Activated T-cell treated with anti-CD3 and anti-CD28 coated beads for 24 hours (primary cell): ENCODE measurements at places on chromosomes 4 and X.

DNA sequence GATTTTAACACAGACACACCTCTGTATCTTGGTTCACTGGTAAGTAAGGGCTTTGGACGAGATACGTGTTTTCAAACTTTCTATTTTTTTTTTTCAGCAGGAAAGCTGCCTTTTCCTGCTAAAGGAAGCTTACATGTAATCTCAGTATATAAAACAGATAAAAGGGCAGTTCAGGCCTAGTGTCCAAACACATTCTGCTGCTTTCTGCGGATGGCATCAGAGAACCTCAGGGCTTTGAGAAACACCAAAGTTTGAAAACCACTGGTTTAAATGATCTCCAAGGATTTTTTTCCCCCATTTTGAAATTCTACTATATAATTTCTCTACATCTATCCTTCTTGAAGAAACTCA lies 76.0 kb downstream of the ZAR1 start:
- no peak for DNase-seq

DNA sequence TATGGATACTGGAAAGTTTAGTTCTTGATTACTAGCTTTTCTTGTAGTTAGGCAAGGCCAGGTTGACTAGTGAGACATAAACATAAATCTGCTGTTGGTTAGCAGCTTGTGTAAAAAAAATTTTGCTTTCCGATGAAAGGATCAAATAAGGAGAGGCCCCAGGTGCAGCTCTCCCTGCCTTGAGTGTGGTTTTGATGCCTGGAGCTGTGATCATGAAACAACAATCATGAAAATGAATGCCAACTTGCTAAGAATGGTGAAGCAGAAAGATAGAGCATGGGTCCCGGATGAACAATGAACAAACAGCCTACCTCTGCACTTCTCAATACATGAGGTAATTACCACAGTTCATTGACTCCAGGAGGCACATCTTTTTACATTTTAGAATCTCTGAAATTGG lies 14.4 kb upstream of the SYP start:
- DNase-seq: no peak

GRCh38 chrX:133646719-133647116 lies 231.4 kb upstream of the GPC4 start:
- DNase-seq: no peak

DNA sequence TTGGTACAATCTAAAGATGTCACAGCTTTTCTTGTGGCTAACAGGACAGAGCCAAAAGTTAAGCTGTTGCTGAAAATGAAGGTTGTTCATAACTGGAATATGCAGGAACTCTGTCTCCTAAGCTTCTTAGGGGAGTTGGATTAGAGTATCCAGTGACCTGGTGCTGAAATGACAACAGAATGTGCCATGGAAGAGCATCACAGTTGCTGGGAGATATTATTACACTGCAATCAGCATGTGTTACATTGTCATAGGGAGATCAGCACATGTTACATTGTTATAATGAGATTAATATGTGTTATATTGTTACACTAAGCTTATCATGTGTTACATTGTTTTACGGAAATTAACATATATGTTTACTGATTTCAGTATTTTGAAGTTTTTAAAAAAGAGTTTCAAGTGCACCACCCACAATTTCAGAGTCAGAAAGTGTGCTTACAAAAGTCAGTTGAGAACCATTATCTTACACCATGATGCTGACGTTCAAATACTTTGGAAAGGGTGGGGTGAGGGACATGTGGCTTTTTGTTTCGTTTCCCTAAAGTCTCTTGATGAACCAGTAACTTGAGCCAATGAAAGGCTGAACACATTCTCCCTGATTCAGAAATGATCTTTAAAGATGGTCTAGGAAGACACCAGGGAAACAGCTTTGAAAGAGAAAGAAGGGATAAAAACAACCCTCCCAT lies 113.4 kb downstream of the DRD5 start:
- no peak for DNase-seq

GRCh38 chr4:99821918-99822503 lies 5.4 kb downstream of the DAPP1 start:
- no peak for DNase-seq

- DNase-seq: no peak
Observed at GRCh38 chr4:147940171-147940570, 208.3 kb downstream of the ARHGAP10 start.

DNA sequence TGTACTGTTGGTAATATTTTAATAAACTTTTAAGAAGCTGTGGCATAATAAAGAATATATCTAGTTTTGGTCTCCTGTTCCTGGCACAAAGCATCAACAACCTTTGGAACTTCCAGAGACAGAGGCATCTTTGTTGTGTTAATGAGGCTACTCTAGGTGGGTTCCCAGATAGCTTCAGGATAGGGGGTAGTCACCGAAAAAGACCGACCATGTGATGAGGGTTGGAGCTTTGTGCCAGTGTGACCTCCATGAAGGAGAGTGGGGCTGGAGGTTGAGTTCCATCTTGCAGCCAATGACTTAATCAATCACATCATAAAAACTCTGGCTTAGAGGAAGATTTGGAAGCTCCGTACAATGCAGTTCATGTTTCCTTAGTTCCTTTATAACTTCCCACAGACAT lies 9.9 kb downstream of the PPAT start:
- DNase-seq: no peak

DNA sequence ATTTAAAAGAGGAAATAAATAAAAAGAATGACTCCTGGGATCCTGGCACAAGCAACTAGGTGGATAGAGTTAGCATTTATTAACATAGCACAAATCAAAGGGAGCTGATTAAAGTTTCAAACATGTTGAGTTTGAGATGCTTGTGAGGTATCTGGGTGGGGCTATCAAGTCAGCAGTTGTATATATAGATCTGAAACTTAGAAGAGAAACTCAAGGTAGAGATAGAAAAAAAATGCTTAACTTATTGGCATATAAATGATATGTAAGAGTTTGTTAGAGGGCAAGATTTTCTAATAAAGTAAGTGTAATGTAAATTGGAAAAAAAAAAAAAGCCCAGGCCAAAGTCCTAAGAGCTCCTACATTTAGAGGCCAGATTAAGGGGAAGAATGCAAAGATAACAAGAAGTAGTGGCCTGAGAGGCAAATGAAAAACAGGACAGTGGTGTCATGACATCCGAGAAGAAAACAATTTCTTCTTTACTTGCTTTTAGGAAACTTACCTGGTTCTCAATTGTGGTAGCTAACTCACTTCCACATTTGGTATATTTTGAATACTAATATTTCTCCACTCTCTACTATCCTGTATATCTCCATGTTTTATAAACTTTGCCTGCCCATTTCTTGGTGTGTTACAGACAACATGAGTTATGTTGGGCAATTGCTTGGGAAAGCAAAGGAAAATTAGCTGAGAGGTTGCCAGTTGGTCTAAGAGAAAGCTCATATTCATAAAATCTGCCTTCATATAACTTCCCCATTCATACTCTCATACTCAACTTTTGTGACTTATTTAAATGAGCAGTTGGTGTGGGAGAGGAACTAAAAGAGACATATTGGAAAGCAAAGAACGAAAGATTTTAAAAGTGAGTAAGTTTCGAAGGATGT lies 169.2 kb downstream of the PARM1 start:
- no peak for DNase-seq

GRCh38 chr4:121720109-121720508 lies 23.3 kb upstream of the ANXA5 start:
- DNase-seq: no peak

DNA sequence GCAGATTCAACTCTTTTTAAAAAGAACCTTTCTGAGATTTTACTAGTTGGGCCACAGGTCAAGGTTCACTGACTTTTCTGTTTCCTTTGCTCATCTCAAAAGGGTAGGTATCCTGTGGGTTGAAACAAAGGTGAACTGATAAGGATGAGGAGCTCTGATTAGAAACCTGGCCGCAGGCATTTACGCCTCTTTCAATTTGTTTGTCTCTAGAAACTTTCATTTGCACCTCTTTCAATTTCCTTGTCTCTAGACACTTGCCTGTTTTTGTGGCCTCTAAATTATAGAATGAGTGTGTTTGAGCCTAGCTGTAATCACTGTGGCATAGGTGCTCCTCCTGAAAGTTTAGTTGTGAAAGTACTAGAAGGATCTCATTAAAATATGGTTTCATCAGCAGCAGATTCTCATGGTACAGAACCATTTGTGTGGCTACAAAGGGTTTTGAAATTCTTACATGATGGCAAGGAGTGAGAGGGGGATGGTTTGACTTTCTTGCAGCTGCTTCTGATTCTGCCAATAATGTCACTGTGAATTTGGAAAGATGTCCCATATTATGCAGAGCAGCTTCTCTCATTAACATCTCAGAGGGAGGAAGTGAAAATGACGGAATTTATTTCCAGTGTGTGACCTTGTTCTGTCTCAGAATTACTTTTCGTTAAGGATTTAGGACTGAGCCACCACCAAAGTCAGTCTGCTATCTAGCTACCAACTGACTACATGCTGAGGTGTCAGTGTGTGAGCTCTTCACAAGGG lies 142.2 kb downstream of the SH2D1A start:
- no peak for DNase-seq
